ENCODE measurements at places on chromosomes 1 and 21. TPM values are rescaled to one million over a fixed set of nuclear protein-coding genes. Genes with fewer than 3 reads are reported as not detected.

DNA sequence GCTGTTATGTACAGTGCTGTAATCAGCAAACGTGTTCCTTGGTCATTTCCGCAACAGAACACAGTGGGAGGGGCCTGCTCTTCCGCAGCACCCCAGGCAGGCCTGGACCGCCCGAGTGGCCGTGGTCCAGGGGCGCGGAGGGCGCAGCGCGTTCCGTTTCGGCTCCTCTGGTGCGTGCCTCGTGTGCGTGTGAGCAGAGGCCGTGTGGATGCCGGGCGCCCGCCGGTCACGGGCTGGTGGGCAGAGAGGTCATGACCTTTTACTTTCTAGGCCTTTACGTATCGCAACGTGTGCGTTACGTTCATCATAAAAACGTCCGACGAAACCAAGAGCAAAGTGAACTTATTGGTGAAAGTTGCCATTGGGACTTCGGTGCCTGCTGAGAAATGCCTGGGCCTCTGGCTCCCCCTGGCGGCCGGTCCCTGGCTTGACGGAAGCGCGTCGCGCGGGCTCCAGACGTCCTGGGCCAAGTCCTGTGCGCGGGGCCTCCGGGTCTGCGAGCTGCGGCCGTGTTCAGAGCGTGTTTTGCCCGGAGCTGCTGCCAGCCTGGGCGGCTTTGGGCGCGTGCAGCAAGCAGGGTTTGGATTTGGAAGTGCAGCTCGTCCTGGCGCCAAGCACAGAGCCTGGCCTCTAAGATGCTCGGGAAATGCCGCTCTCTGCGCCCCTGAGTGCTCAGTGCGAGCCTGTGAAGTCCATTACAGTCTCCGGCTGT lies 34.4 kb downstream of the COL18A1 start:
- no peaks in the 10 kb centered on the region for H3K27me3 ChIP-seq
- H3K36me3 ChIP-seq = no peaks in the 10 kb centered on the region
- DNase-seq = peak; percentile 84
- H3K4me1 ChIP-seq = peaks cover 11% of the 10 kb centered on the region
- H3K27ac ChIP-seq = peak overlapping the region; percentile 64

DUSP10 gene
- polyA plus RNA-seq = 4.8 TPM

RGS13 gene
- polyA plus RNA-seq = 0.04 TPM

GRCh38 chr1:115210302-115210711 lies 121.0 kb upstream of the TSPAN2 start:
- no peak overlapping the region for H3K4me3 ChIP-seq
- H3K27me3 ChIP-seq = no peaks in the 10 kb centered on the region
- H3K27ac ChIP-seq = no peak overlapping the region
- no peaks in the 10 kb centered on the region for H3K4me1 ChIP-seq
- no peak for DNase-seq

GRCh38 chr21:44533891-44534627 lies 5.9 kb downstream of the KRTAP10-1 start:
- no peak overlapping the region for H3K27ac ChIP-seq
- no peaks in the 10 kb centered on the region for H3K27me3 ChIP-seq
- H3K4me1 ChIP-seq = no peaks in the 10 kb centered on the region
- no peak overlapping the region for H3K4me3 ChIP-seq

DNA sequence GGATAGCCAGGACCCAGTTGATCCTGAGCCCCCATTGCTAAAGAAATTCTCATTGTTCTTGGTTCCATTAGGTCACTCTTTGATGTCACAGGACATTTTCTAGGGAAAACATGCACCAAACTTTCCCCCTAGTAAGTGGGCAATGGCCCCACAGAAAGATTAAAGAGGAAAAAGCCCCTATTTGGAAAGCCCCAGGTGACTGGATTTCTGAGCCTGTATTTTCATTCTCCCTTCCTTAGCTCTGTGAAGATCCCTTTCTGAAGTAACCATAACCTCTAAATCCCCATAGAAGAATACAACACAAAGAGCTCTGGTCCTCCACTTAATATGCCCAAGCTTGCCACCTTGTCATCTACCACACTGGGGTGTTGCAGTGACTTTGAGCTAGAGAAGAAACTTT lies 232.3 kb upstream of the FGGY start:
- no peak overlapping the region for H3K4me3 ChIP-seq
- H3K27me3 ChIP-seq = no peaks in the 10 kb centered on the region

- no peaks in the 10 kb centered on the region for H3K4me1 ChIP-seq
- no peaks in the 10 kb centered on the region for H3K27me3 ChIP-seq
- no peak overlapping the region for H3K4me3 ChIP-seq
- DNase-seq = no peak
- no peaks in the 10 kb centered on the region for H3K36me3 ChIP-seq
These were observed 109.9 kb downstream of the LYPLAL1 start for GRCh38 chr1:219283541-219283940.

SKI gene
- 18.3 TPM for polyA plus RNA-seq

- no peak overlapping the region for H3K4me3 ChIP-seq
- no peaks in the 10 kb centered on the region for H3K36me3 ChIP-seq
- no peak for DNase-seq
- H3K27me3 ChIP-seq = no peaks in the 10 kb centered on the region
- H3K4me1 ChIP-seq = peaks cover 18% of the 10 kb centered on the region
These were observed 13.1 kb downstream of the PCSK9 start for GRCh38 chr1:55052221-55053142.

GRCh38 chr1:212267460-212267859 lies 17.8 kb upstream of the PPP2R5A start:
- H3K4me3 ChIP-seq = no peak overlapping the region
- no peak for DNase-seq
- no peaks in the 10 kb centered on the region for H3K36me3 ChIP-seq
- H3K27ac ChIP-seq = no peak overlapping the region
- H3K27me3 ChIP-seq = no peaks in the 10 kb centered on the region

DNA sequence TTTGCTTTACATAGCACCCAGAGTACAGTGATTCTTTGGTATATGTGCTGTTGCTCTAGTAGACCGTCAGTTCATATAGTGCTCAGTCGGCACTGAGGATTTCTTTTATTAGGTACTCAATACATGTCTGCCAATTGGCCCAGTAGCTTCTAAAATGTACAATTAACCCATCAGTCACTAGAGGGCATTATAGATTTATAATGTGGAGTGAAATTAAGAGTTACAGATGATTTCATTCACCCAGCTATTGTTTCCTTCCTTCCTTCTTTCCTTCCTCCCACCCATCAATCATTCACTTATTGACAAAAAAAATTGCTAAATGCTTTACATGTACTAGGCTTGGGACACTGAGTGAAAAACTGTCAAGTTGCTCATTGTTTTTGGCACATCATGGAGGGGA lies 263.6 kb upstream of the USP24 start:
- H3K4me1 ChIP-seq = no peaks in the 10 kb centered on the region
- H3K36me3 ChIP-seq = no peaks in the 10 kb centered on the region
- no peaks in the 10 kb centered on the region for H3K27me3 ChIP-seq

OR14A2 gene
- polyA plus RNA-seq = not detected

GRCh38 chr1:24113641-24114033 lies 1.7 kb upstream of the MYOM3 start:
- H3K4me1 ChIP-seq = peaks cover 27% of the 10 kb centered on the region
- no peak for DNase-seq
- peaks cover 1% of the 10 kb centered on the region for H3K36me3 ChIP-seq
- no peak overlapping the region for H3K27ac ChIP-seq

- no peak overlapping the region for H3K4me3 ChIP-seq
- peaks cover 73% of the 10 kb centered on the region for H3K36me3 ChIP-seq
- H3K4me1 ChIP-seq = peaks cover 5% of the 10 kb centered on the region
- no peaks in the 10 kb centered on the region for H3K27me3 ChIP-seq
These were observed 10.7 kb downstream of the LRRC47 start for GRCh38 chr1:3785456-3786157.

DNA sequence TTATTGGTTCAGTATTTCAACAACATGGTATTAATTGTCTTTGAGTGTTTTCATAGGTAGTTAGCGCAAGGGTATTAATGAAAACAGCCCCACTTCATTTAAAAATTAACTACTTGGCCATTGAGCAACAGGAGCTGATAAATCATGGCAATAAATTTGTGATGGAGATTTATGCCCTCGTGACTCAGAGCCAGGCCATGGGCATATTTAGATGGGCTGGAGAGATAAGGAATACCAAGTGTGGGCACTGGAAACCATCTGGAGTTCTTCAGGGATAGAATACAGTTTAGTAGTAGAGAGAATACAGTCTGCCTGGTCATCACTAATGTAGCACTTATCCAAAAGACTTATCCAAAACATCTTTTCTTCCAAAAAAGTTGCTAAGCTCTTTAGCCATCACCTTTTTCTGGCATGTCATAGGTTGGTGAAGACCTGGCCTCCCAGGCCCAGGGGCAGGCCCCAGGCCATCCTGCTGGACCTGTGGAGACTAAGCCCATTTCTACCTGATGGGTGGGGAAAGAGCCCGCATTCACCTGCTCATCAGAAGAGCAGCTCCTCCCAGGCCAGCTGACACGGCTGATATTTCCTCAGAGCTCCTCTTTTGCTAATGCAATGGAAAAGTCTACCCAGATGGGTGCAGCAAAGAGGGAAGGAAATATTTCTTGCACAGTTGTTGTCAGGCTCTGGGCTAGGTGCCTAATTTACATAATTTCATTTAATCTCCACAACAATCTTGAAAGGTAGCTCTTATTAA lies 238.0 kb downstream of the TM2D1 start:
- H3K4me1 ChIP-seq = no peaks in the 10 kb centered on the region
- H3K27ac ChIP-seq = no peak overlapping the region
- no peaks in the 10 kb centered on the region for H3K36me3 ChIP-seq
- no peak for DNase-seq
- H3K27me3 ChIP-seq = no peaks in the 10 kb centered on the region
- no peak overlapping the region for H3K4me3 ChIP-seq

CFAP410 gene
- polyA plus RNA-seq = 9.9 TPM

GRCh38 chr21:34781526-34781925 lies 112.7 kb downstream of the CLIC6 start:
- no peak for DNase-seq
- no peaks in the 10 kb centered on the region for H3K4me1 ChIP-seq
- H3K27ac ChIP-seq = no peak overlapping the region
- no peaks in the 10 kb centered on the region for H3K36me3 ChIP-seq
- H3K27me3 ChIP-seq = no peaks in the 10 kb centered on the region

DNA sequence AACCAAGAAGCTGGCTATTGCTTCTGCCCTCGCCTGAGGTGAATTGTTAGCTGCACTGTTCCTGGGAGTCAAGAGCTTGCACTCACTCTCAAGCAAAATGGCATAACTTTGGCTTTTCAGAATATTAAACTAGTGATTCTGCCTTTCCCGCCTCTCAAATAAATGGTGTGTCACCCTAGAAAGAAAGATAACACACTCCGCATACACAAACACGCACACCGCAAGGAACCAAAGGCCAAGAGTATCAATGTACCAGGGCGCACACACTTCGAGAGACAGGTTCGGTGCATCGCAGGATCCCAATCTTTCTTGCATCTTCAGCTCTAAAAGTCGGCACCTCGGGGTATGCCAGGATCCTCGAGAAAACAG lies 470 bp upstream of the RTCA start:
- peaks cover 39% of the 10 kb centered on the region for H3K36me3 ChIP-seq
- no peaks in the 10 kb centered on the region for H3K27me3 ChIP-seq
- no peak for DNase-seq
- H3K4me1 ChIP-seq = peaks cover 11% of the 10 kb centered on the region
- peak overlapping the region; percentile 97 for H3K4me3 ChIP-seq

CASZ1 gene
- 23.7 TPM for polyA plus RNA-seq

DNA sequence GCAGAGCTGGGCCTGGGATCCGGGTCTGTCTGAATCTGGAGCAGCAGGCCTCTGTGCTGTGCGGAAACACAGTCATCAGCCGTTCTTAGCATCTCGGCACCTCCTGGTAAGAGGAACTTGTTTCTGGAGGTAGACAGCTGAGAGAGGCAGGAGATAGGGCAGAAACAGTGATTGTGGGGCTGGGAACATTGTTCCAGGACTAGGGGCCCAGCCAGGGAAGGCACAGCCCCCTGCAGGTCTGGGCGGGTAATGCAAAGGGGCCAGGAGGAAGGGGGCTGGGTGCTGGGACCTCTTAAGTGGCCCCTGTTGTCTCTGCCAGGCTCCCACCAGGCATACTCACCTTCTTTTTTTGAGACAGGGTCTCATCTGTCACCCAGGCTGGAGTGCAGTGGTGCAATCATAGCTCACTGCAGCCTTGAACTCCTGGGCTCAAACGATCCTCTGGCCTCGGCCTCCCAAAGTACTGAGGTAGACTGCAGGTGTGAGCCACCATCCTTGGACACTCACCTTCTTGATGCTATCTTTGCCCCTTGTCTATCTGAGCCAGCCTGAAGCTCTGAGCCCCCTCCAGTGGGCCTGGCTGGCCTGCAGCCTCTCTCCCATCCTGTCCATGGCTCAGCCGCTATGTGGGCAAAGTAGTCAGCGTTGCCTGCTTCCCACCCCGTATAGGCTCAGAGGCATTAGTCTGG lies 134.3 kb upstream of the ZBTB40 start:
- DNase-seq = no peak
- no peaks in the 10 kb centered on the region for H3K36me3 ChIP-seq
- H3K4me3 ChIP-seq = no peak overlapping the region
- no peaks in the 10 kb centered on the region for H3K4me1 ChIP-seq
- no peak overlapping the region for H3K27ac ChIP-seq

ATAD3C gene
- 0.13 TPM for polyA plus RNA-seq

DNA sequence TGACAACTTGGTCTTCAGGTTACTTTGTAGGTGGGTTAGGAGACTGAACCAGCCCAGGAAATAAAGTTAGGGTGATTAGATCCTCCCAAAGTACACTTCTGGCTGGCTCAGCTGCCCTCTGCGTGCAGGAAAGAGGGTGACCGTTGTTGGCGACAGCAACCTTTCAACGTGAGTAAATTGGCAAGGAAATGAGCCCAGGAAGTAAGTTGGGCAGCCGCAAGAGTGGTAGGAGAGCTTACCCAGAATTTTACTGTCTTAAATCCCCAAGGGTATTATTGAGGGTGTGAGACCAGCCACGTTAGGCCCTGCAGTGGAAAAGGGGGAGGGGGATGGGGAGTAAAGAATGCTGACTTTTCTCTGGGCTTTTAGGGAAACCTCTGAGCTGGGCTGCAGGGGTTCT lies 1.6 kb downstream of the TENT5C start:
- H3K4me3 ChIP-seq = peak overlapping the region; percentile 93
- H3K4me1 ChIP-seq = peaks cover 24% of the 10 kb centered on the region
- no peaks in the 10 kb centered on the region for H3K36me3 ChIP-seq
- H3K27me3 ChIP-seq = no peaks in the 10 kb centered on the region
- DNase-seq = no peak

- no peaks in the 10 kb centered on the region for H3K36me3 ChIP-seq
- H3K4me1 ChIP-seq = peaks cover 3% of the 10 kb centered on the region
- no peak overlapping the region for H3K4me3 ChIP-seq
These were observed 76.7 kb upstream of the GPR88 start for GRCh38 chr1:100461222-100461621.

- no peak for DNase-seq
- H3K4me3 ChIP-seq = no peak overlapping the region
- no peak overlapping the region for H3K27ac ChIP-seq
- peaks cover 11% of the 10 kb centered on the region for H3K4me1 ChIP-seq
These were observed 27.4 kb downstream of the ETS2 start for GRCh38 chr21:38833117-38833516.

Data from psoas muscle (tissue), 8 donors.